Posterior vena cava (tissue), 2 donors: ENCODE measurements at places on chromosomes 1 and 21. TPM values are rescaled to one million over a fixed set of nuclear protein-coding genes. Genes with fewer than 3 reads are reported as not detected.
A peak's percentile ranks its signal among the peaks of the same experiment; 100 is the strongest.

The AIDA gene
- 106 TPM for total RNA-seq

DNA sequence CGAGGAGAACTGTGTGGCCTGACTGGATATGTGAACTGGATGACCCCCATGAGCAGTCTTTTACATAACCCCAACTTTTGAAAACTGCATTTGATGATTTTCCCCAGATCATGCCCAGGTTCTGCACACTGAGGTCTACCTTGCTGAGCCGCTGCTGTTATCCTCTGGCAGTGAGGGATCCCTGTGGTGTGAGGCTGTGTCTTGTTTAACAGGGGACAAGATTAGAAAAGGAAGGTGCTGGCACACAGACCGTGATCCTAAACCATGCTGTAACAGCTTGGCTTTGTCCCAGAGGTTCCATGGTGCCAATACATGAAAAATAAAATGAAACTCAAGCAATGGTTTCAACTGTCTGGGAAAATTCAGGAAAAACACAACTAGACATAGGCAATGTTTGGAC is 134.2 kb downstream of the ZZZ3 start:
- DNase-seq: no peak

DNA sequence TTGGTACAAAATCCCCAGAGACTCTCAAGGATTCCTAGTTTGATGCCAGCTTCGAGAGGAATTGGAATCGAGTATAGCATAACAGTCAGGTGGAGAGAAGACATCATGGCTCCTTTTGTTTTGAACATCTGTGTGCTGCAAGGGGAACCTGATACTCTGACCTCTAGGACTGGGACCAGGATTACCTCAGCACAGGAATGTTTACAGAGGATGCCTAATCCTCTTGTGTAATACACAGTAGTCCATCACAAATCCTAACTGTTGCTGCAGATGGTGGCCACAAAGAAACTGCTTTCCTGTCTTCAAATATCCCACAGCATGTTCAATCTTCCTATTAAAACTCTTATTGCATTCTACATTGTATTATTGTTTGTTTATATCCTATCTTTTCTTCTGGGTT is 111.8 kb upstream of the PRMT6 start:
- no peak for DNase-seq

- DNase-seq: no peak
Measured at GRCh38 chr1:19328486-19328885, 16.4 kb downstream of the SLC66A1 start.

- DNase-seq: no peak
Measured at GRCh38 chr21:39016740-39017315, 166.4 kb downstream of the PSMG1 start.

DNA sequence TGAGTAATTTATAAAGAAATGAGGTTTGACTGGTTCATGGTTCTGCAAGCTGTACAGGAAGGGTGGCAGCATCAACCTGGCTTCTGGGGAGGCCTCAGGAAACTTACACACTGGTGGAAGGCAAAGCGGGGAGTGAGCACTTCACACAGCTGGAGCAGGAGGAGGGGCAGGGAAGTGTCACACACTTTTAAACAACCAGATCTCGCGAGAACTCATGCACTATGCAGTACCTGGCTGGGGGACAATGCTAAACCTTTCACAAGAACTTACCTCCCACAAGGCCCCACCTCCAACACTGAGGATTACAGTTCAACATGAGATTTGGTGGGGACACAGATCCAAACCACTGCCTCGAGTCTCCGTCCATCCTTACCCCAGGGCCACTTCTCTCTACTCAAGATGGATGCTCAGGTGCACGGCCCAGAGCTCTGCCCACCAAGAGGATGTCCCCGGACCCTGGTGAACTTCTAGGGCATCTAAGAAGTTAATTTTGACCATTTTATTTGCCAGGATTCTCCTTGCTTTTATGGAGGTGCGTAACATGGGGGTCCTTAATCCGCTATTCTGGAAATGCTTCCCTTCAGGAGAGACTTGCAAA is 22.7 kb upstream of the ACTRT2 start:
- DNase-seq: peak; percentile 19

DNA sequence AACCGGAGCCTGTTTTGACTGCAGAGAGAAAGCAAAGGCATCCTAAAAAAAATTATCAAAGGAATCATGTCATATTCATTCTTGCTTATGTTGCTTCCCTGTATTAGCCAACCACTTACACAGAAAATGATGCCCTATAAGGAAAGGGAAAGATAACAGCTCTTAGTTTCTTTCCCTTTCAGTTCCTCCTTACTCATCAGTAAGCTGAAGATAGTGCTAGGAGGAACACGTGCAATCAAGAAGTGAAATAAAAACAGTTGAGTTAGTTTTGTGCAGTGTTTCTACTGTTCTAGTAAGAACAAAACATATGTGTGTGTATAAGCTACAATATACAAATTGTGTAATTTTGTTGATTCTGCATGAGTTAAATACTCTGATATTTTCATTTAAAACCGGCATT is 45.3 kb upstream of the MTF2 start:
- DNase-seq: no peak

DNA sequence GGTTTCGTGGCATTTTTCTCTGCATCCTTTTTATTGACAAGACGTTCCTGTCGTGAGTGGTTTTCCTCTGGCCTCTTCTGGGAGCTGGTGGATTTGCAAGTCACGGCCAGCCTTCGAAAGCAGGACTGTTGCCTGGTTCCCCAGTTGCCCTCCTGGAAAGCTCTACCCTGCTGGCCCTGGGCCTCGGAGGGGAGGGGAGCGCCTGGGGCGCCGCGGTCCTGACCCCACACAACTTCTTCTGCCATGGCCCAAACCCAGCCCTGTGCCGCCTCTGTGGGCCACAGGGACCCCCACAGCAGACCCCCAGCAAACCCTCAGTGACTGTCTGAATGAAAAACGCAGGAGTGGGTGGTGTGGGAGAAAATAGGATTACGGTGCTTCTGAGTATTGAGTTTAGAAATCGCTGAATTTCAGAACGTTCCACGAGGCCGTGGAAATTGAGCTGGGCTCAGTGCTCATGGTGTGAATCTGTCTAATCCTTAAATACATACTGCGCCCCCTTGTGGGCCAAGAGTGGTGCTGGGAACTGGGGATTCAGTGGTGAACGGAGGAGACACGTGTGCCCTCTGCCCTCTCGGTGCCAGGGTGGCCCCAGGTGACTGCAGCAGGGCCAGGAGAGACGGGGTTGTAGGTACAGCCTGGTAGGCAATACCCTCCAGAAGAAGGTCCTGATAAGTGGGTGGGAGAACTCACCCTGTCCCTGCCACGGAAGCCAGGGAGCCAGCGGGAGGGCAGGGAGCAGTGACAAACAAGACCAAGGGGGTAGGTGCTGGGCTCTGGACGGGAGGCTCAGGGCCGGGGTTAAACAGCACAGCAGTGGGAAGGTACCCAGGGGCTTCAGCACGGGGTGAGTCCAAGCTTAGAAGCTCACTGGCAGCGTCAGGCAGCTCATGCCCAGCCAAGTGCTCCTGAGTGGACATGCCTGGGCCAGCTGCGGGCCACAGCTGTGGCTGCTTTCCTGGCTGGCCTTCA is 101.2 kb upstream of the COL6A1 start:
- DNase-seq: peak; percentile 91

- DNase-seq: no peak
Measured at GRCh38 chr1:92038695-92039346, 9.0 kb downstream of the EPHX4 start.

The SDC3 gene
- 47.1 TPM for total RNA-seq
